ENCODE measurements at places on chromosomes 2 and 18. TPM values are rescaled to one million over a fixed set of nuclear protein-coding genes. Genes with fewer than 3 reads are reported as not detected.
A peak's percentile ranks its signal among the peaks of the same experiment; 100 is the strongest.

Gene LRATD1
- total RNA-seq = 0.69 TPM

GRCh38 chr18:33666915-33667314 lies 88.9 kb downstream of the ASXL3 start:
- no peak for DNase-seq

Gene TXNDC2
- not detected for total RNA-seq

- DNase-seq = peak; percentile 10
Measured at GRCh38 chr2:37000318-37000717, 34.0 kb upstream of the STRN start.

GRCh38 chr2:48312126-48312525 lies 217.8 kb upstream of the STON1 start:
- peak; percentile 73 for DNase-seq

Measured in HT-29 (cell line).